ENCODE measurements at places on chromosomes 12 and 14.
A peak's percentile ranks its signal among the peaks of the same experiment; 100 is the strongest.

DNA sequence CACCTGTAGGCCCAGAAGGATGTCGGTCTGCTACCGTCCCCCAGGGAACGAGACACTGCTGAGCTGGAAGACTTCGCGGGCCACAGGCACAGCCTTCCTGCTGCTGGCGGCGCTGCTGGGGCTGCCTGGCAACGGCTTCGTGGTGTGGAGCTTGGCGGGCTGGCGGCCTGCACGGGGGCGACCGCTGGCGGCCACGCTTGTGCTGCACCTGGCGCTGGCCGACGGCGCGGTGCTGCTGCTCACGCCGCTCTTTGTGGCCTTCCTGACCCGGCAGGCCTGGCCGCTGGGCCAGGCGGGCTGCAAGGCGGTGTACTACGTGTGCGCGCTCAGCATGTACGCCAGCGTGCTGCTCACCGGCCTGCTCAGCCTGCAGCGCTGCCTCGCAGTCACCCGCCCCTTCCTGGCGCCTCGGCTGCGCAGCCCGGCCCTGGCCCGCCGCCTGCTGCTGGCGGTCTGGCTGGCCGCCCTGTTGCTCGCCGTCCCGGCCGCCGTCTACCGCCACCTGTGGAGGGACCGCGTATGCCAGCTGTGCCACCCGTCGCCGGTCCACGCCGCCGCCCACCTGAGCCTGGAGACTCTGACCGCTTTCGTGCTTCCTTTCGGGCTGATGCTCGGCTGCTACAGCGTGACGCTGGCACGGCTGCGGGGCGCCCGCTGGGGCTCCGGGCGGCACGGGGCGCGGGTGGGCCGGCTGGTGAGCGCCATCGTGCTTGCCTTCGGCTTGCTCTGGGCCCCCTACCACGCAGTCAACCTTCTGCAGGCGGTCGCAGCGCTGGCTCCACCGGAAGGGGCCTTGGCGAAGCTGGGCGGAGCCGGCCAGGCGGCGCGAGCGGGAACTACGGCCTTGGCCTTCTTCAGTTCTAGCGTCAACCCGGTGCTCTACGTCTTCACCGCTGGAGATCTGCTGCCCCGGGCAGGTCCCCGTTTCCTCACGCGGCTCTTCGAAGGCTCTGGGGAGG is at the start of gene LTB4R:
TSS of gene LTB4R (plus strand) at position 857 of the 959 bp plus-strand sequence. CDS start 4,150 bp downstream, outside the sequence.
- DNase-seq, result peak; percentile 49

DNA sequence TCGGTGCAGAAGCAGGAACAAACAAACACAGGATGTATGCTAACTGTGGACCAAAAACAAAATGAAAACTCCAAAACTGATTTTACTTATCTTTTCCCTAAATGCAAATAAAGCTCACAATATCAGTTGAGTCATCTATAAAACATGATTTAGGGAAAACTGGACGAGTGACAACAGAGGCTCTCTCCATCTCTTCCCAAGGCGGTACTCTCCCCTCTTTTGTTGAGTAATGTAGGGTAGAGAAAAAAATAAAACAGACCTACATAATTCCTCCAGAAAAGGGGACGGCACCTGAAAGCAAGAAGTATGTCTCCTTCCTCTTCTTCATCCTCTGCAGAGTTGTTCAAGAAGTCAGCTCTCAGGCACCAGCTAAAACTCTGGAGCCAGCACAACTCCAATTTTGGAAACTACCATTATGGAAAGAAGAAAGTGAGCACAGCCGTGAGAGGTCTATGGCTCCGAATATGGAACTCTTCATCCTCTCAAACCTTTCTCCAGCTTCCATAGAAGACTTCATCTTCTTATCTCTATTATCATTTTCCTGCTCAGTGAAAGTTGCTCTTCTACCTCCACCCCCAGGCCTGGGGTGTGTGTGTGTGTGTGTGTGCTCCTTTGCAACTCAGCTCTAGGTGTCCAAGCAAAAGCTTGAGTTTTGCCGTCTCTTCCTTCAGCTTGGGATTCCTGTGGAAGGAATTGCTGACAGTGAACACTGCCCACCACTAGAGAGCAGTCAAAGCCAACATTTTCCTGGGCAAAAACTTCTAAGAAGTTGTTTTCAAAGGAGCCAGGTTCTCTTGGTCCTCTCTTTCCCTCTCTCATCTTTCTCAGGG is 155.4 kb downstream of the DIO2 start:
- no peak for DNase-seq

DNA sequence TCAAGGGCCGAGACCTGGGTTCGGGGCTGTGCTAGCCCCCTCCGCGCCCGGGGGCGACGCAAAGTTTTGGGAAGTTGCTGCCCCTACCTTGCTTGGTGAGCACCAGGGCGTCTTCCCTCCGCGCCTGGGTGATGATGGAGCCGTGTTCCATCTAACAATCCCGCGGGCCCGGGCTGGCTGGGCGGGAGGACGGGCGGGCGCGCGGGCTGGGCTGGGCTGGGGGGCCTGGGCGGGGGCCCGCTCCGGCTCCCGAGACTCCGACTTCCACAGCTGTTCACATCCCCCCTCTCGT is 298 bp downstream of the CTDSP2 start:
- no peak for DNase-seq

GRCh38 chr12:6852651-6853354 is 853 bp downstream of the USP5 start:
- peak; percentile 57 for DNase-seq

- no peak for DNase-seq
Measured at GRCh38 chr14:52051871-52052270, 17.0 kb downstream of the NID2 start.
